ENCODE measurements at places on chromosomes 12 and 14.

GRCh38 chr12:77553976-77554619 lies 276.6 kb upstream of the NAV3 start:
- no peak for DNase-seq

DNA sequence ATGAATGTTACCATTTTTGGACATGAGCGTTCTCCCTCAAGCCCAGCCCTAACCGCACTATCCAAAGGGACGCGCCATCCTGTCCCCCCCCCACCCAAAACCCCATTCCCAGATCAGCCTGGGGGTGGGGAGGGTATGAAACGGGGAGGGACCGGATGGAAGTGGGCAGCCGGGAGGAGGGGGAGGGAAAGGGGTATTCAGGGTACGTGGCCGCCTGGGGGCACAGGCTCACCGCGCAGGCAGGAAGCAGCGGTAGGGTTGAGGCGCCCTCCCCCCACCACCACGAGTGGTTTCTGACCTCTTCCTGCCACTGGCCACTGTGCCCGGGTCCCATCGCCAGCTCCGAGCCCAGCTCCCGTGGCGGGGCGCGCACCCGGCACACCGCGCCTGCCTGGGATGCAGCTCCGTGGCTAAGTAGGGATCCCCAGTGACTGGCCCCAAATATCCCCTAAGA lies 1.4 kb downstream of the ACTN1 start:
- DNase-seq: peak; percentile 74

- no peak for DNase-seq
Measured at GRCh38 chr12:120892265-120892664, 11.9 kb downstream of the SPPL3 start.

DNA sequence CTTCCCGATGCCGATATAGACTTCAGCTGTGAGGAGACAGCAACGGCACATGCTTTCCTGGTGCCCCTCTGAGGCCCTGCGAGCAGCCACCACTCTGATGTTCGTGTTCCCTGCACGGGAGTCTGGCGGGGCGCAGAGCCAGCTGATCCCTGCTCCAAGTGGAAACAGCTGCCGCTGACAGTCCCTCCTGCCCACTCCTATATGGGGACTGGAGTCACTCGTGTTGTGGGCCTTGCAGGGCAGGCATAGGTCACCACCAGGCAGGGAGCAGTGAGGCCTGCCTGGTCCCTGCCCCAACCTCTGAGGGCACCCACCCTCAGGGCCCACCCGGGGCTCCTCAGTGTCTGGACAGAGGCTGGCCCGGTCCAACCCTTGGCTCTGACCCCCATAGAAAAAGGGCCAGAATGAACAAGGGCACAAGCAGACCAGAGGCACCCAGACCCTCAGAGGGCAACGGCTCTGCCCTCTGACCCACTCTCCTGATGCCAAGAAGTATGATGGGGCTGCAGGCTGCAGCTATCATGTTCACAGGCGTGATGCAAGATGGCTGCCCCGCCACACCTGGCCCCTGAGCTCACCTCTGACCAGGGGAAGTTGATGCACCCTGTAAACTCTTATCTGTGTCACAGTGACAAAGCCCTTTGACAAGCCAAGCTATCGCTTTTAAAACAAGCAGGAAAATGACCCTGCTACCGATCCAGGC lies 181.6 kb downstream of the CALM1 start:
- no peak for DNase-seq

- no peak for DNase-seq
Measured at GRCh38 chr12:122207391-122207790, 3.9 kb downstream of the B3GNT4 start.

DNA sequence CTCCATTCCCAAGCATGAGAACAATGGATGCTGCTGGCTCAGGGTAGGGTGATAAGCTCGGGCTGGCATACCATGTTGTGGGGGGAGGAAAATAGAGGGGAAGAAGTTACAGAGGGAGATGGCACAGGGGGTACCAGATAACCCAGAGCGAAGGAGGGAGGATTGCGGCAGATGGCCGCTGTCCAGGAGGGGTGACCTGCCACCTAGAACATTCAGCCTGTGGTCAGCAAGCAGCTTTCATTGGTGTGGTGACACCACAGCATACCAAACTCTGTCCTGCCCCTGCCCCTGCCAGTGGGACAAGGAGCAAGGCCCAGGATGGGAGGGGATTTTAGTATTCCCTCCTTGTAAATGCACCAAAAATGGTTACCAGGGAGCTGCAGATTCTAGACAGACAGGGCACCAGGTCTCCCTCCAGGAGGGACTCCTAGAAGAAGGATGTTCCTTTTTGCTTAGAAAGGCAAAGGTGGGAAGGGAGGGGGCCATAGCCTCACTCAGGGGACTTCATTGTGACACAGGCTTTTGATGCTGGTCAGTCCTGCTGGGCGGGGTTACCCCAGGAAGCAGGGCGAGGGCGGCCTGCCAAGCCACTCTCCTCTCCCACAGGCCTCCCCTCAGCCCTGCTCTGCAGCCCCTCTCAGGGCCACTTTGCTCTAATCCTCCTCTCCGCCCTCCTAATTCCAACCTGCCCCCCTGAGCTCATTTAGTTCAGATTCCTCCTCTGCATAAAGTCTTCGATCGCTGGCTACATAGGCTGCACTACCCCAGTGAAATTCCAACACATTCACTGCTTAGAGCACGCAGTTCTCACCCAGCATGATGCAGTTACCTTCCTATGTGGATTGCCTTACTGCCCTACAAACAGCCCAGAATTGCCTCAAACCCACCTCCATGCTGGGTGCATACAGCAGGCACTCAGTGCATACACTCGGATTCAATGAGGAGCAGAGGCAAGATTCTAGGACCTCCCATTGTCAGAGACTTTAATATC lies 36.0 kb upstream of the PLEKHG6 start:
- no peak for DNase-seq

GRCh38 chr12:915090-915489 lies 34.4 kb downstream of the RAD52 start:
- no peak for DNase-seq
